ENCODE measurements at places on chromosomes 7 and 10. TPM values are rescaled to one million over a fixed set of nuclear protein-coding genes. Genes with fewer than 3 reads are reported as not detected.

The PRKAR2B gene
- 2.0 TPM for total RNA-seq

DNA sequence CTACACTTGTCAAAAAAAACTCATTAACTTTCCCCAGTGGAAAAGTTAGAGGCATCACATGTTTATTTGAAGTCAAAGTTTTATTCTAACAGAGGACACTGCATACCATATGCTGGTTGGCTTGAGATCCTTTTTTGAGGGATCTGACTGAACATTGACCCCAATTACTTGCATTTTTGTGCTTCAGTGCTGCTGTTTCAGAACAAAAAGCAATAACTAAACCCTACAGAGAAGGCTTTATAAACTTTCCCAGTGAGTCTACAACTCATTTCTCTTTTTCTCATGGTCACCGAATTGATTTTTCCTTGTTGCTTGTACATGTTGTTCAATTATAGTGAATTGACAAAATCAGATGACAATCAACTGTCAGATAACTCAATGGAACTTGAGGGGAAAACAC is 69.3 kb upstream of the PHYHIPL start:
- DNase-seq = no peak

The SPRN gene
- not detected for total RNA-seq

DNA sequence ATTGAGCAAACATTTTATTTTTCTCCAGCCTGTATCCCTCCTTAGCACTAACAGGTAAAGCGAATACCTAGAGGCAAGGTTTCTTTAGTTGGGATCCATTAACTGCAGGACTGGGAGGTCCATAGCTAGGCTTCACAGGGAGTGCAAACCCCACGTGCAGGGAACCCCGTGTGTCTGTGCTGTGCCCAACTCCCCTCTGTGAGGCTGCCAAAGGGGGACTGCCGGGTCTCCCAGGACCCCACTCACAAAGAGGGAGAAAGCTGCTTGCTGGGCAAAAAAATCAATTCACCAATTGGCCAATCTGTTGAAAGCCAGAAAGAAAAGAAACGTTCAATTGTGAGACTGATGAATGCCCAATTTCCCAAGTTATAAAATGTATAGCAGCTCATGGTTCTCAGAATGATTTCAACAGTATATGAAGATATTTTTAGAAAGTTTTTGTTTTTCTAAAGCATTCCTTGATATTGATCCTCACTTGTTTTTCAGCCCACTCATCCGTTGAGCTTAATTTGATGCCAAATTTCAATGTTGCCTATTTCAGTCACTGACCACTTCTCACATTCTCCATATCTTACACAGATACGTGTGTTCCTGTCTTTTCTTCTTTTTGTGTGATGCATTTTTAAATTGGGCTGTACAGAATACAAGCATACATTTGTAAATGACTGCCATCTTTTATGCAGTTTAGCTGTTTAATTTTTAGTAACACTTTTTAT is 202.7 kb upstream of the PRSS58 start:
- no peak for DNase-seq

The SERPINE1 gene
- 0.27 TPM for total RNA-seq

GRCh38 chr7:17178545-17178944 is 119.9 kb upstream of the AHR start:
- DNase-seq = no peak

GRCh38 chr10:116796910-116797513 is 52.3 kb upstream of the ENO4 start:
- peak; percentile 65 for DNase-seq

- no peak for DNase-seq
These were observed 329.2 kb upstream of the COBL start for GRCh38 chr7:51645702-51646298.

The TBX20 gene
- not detected for total RNA-seq

DNA sequence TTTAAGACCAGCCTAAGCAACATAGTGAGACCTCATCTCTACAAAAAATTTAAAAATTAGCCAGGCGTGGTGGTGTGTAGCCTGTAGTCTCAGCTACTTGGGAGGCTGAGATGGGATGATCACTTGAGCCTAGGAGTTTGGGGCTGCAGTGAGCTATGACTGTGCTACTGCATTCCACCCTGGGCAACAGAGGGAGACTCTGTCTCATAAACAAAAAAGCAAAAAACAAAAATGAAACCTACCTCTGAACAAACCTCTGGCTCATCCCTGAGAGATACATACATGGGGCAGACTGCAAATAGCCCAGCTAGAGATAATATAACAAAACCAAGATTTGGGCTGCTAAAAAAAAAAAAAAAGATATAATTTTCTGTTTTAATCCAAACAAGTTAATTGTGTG is 19.5 kb downstream of the C10orf67 start:
- no peak for DNase-seq

GRCh38 chr7:158541346-158542010 is 46.1 kb downstream of the PTPRN2 start:
- DNase-seq = peak; percentile 15

DNA sequence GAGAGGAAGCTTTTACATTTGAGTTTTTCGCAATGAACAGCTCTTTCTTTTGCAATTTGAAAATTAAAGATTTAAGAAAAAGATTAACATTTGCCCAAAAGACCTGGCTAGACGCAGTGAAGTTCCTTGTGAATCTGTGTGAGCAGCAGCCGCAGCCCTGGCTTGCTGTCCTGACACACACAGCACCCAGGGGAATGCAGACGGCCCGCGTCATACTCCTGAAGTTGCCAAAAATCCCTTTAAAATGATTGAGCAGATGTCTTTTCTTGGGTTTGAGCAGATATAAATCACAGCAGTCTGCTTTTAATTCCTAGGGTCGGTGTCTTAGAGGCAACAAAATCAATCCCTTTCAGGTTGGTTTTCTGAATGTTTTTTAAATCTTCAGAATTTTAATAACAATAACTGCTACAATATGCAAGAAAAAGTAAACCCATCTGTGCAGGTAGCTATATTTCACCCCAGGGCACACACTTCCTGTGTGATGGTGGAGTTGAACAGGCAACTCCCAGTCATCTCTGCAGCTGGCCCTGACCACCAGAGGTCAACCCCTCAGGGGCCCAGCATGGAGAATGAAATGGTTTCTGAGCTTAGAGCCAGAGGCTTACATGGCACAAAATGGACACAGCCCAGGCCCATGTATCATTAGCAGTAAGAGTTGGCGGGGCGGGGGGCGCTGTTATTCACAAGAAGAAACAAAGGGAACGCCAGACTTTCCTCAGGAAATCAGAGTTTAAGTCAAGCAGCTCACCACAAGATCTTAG is 32.2 kb upstream of the TRIL start:
- DNase-seq = no peak

DNA sequence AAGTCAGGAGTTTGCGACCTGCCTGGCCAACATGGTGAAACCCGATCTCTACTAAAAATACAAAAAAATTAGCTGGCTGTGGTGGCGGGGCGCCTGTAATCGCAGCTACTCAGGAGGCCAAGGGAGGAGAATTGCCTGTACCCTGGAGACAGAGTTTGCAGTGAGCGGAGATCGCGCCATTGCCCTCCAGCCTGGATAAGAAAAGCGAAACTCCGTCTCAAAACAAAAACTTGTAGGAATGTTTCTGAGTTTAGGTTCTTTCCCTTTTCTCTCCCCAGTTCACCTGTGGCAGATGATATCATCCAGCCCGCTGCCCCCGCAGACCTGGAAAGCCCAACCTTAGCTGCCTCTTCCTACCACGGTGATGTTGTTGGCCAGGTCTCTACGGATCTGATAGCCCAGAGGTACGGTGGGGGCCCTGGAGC is 138.8 kb upstream of the BTBD16 start:
- DNase-seq = no peak

DNA sequence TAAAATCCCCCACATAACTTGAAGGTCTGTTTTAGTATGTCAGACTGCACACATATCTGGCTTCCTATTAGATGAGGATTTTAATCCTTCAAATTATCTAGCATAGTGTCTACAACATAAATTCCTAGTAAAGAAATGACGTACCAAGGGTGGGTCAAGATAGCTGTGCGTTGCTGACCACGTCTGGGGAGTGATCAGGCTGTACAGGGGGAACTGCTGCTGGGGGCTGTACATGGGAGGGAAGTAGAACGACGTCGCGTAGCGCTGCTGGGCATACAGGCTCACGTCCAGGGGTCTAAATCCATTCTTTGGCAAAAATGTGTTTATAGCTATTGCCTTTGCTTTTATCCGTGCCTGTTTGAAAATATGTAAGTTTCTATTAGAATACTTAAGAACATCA is 102.3 kb downstream of the LARP4B start:
- DNase-seq = no peak

DNA sequence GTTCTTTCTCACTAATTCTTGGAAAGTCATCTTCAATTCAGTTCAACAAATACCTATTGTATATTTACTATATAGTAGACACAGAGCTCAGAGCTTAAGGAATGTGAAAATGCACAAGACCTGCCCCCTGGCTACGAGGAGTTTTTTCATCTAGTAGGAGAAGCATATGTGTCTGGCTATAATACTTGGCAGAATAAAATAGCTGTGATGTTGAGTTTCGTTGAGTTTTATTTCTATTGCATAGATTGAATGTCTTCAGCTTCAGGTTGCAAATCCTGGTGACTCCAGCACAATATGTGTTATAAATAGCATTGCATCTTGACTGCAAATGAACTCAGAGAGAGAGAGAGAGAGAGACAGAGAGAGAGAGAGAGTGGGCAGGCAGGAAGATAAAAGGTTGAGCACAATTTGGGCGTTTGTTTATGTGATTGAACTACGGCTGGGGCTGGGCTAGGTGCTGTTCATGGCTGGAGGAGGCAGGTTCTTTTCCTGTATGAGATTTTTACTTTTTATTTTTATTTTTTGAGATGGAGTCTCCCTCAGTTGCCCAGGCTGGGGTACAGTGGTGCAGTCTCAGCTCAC is 229.6 kb downstream of the GALNT17 start:
- DNase-seq = no peak

DNA sequence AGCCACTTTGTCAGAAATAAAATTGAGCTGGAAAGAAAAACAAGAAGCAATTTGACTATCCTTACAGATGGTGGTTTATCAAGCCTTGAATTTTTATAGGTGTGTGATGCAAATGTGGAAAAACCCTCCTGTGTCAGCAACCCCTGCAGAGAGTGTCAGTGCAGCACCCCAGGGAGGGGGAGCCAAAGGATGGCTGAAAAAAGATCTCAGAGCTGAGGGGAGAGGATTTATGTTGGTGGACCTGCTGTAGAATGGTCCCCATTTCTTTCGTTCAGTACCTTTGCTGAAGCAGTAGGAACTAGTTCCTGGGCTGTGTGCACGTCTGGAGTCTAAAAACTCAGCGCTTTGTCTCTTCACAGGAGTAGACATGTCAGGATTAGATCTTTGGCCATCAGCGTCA is 239.0 kb downstream of the PHTF2 start:
- no peak for DNase-seq

The ATOH7 gene
- not detected for total RNA-seq

DNA sequence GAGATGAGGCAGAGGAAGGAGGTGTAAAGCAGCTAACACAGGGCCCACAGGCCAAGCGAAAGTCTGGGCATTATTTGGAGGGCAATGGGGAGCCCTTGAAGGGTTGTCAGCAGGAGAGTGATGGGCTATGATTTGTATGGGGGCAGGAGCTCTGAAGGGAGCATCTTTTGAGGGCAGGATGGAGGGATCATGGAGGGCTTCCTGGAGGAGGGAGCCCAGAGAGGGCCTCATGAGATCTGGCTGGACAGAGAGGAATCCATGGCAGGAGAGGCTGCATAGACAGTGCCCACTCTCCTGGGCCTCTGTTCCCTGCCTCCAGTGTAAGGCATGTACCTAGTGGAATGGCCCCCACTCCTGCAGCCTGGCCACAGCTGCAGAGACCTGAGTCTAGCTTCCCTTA is 136.6 kb upstream of the PPIF start:
- no peak for DNase-seq

- no peak for DNase-seq
These were observed 480.5 kb upstream of the ZMIZ1 start for GRCh38 chr10:78588194-78588811.

The IKZF1 gene
- 220 TPM for total RNA-seq

- DNase-seq = no peak
These were observed 257.6 kb upstream of the PHYHIPL start for GRCh38 chr10:58918887-58919286.

- DNase-seq = no peak
These were observed 54.8 kb upstream of the CACUL1 start for GRCh38 chr10:118809357-118810220.

DNA sequence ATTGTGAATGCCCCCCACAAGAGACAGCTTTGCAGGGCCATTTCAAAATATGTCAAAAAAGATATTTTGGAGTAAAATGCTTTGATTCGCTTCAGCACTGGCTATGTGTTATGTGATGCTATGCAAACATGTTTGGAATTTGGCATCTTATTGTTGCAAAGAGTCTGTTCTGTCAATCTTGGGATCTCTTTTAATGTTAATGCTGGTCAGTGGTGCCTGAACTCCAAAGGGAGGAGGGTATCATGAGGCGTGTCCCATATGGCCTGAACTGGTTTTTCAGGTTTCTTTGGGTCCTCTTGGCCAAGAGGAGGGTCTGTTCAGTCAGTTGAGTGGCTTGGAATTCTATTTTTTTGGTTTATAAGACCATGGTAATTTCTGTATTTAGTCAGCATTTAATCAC is 81.4 kb downstream of the HECW1 start:
- no peak for DNase-seq
